Frontal cortex (tissue), 4 donors: ENCODE measurements at places on chromosomes 16 and 17.

DNA sequence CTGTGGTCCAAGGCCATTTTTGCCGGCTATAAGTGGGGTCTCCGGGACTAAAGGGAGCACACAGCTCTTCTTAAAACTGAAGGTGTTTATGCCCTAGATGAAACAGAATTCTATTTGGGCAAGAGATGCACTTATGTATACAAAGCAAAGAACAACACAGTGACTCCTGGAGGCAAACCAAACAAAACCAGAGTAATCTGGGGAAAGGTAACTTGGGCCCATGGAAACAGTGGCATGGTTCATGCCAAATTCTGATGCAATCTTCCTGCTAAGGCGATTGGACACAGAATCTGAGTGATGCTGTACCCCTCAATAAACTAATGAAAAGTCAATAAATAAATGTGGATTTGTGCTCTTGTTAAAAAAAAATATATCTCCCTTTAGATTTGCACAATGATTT is 20.2 kb upstream of the SHISA9 start:
- DNase-seq: no peak

DNA sequence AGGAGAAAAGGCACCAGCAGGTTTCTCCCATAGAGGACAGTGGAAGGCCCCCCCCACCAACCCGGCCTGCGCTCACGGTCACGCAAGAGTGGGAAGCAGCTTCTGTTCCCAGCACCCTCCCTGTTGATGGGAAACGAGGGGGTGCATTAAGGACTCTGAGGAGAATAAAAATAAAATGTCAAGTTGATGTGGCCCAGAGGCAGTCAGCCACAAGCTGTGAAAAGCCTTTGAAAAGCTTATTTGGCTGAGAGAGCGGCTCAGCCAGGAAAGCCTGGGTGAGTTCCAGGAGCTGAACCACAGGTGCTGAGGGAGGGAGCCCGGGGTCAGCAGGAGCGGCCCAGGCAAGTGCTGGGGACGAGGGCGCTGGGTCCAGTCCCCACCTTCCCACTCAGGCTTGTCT is 26.9 kb upstream of the SPATA32 start:
- DNase-seq: no peak

DNA sequence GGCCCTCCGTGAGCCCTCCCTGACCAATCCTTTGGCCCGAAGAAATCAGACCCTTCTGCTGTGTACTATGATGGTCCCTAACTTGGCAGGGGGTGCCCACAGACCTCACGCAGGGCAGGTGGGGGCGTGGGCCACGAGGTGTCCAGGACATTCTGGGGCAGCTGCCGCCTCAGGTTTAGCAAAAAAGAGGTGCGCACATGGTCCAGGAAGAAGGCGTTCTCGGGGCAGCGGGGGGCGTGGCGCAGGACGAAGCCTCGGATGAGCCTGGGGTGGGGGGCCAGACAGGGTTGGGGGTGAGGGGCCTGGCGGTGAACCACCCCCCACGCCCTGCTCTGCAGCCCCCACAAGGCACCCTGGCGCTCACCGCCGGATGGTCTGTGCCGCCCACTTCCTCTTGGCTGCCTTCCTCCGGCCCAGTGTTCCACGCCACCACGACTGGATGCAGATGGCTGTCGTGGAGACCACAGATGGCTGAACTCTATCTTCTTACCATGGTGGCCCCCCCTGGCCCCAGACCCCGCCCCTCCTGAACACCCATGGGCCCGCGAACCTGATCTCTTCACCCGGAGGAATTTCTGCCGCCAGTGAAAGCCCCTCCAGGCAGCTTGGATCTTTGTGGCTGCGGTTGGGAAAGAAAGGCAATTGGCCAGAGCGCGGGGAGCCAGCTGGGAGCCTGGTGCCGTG is 14.2 kb upstream of the CRK start:
- no peak for DNase-seq

- no peak for DNase-seq
Observed at GRCh38 chr16:26981266-26981938, 85.3 kb upstream of the C16orf82 start.

- DNase-seq: no peak
Observed at GRCh38 chr16:34801875-34802274, 1342.5 kb downstream of the TP53TG3F start.

DNA sequence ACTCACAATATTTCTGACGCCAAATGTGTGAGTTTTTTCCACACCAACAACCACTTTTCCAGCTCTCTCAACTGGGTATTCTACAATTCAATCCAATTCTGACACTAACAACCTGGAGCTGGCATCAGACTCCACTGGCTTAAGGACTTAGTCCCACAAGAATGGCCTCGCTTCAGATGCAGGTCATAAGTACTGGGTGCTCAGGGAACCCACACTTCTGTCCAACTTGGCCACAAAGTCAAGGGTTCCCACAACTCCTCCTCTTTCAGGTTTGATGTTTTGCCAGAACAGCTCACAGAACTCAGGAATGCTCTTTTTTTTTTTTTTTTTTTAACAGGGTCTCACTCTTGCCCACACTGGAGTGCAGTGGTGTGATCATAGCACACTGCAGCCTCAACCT is 56.1 kb upstream of the TMC5 start:
- no peak for DNase-seq
